Tibial nerve (tissue), 4 donors: ENCODE measurements at places on chromosomes 1 and 21. TPM values are rescaled to one million over a fixed set of nuclear protein-coding genes. Genes with fewer than 3 reads are reported as not detected.

The FAM72B gene
- total RNA-seq, result 0.66 TPM

GRCh38 chr1:6098303-6099215 is 52.9 kb downstream of the KCNAB2 start:
- H3K27me3 ChIP-seq, result no peaks in the 10 kb centered on the region
- H3K36me3 ChIP-seq, result no peaks in the 10 kb centered on the region
- DNase-seq, result peak; percentile 27
- H3K27ac ChIP-seq, result no peak overlapping the region
- H3K4me3 ChIP-seq, result no peak overlapping the region
- no peaks in the 10 kb centered on the region for H3K4me1 ChIP-seq

The GNAT2 gene
- not detected for total RNA-seq

DNA sequence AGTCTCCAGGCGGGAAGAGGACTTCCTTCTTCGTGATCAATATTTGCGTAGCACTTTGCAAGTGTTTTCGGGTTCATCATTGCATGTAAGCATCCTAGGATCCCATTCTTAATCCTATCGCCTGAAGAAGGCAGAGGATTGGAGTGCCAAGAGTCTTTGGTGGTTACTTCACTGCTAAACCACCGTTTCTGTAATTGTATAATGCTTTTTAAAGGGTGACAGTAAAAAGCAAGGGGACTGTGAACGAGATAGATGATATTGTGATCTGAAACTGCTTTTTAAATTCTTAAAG is 345 bp upstream of the ALDH9A1 start:
- H3K27ac ChIP-seq, result peak overlapping the region; percentile 89
- peaks cover 17% of the 10 kb centered on the region for H3K4me1 ChIP-seq
- peak overlapping the region; percentile 88 for H3K4me3 ChIP-seq
- no peak for DNase-seq
- H3K36me3 ChIP-seq, result no peaks in the 10 kb centered on the region

The CFHR5 gene
- total RNA-seq, result not detected

GRCh38 chr1:208944981-208945451 is 638.5 kb upstream of the CAMK1G start:
- DNase-seq, result no peak
- H3K27me3 ChIP-seq, result no peaks in the 10 kb centered on the region
- H3K4me1 ChIP-seq, result no peaks in the 10 kb centered on the region
- no peaks in the 10 kb centered on the region for H3K36me3 ChIP-seq
- no peak overlapping the region for H3K27ac ChIP-seq

The OR2L2 gene
- total RNA-seq, result not detected

The LRP8 gene
- 2.5 TPM for total RNA-seq

GRCh38 chr1:84738237-84738636 is 48.0 kb upstream of the SSX2IP start:
- H3K27me3 ChIP-seq, result no peaks in the 10 kb centered on the region
- H3K27ac ChIP-seq, result no peak overlapping the region
- no peak for DNase-seq
- H3K36me3 ChIP-seq, result no peaks in the 10 kb centered on the region
- no peak overlapping the region for H3K4me3 ChIP-seq
- no peaks in the 10 kb centered on the region for H3K4me1 ChIP-seq

GRCh38 chr1:22739648-22740385 is 29.2 kb downstream of the EPHB2 start:
- H3K4me3 ChIP-seq, result no peak overlapping the region
- H3K4me1 ChIP-seq, result no peaks in the 10 kb centered on the region
- DNase-seq, result peak; percentile 31
- no peaks in the 10 kb centered on the region for H3K36me3 ChIP-seq
- H3K27me3 ChIP-seq, result no peaks in the 10 kb centered on the region
- no peak overlapping the region for H3K27ac ChIP-seq

DNA sequence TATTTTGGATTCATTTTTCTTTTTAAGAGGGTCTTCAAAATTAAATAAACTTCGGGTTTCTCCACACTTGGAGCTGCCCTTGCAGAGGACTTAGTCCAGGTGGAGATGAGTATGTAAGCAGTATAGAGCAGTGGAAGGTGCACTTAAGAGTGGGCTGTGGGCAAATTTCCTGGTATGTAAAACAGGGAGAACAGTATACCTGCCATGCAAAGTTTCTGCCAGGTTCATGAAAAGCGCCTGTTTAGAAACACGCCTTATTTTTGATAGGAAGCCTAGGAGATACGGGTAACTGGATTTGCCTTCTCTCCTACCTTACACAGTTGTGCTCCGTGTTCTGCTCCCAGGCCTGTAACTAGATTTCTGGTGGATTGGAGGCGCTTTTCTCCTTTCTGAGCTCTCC is 1.2 kb downstream of the KDM4A start:
- peaks cover 35% of the 10 kb centered on the region for H3K36me3 ChIP-seq
- H3K4me1 ChIP-seq, result peaks cover 31% of the 10 kb centered on the region
- no peak for DNase-seq

GRCh38 chr1:14106126-14106525 is 406.1 kb downstream of the PRDM2 start:
- no peaks in the 10 kb centered on the region for H3K36me3 ChIP-seq
- H3K4me1 ChIP-seq, result no peaks in the 10 kb centered on the region
- H3K27me3 ChIP-seq, result no peaks in the 10 kb centered on the region
- no peak overlapping the region for H3K27ac ChIP-seq
- no peak for DNase-seq

DNA sequence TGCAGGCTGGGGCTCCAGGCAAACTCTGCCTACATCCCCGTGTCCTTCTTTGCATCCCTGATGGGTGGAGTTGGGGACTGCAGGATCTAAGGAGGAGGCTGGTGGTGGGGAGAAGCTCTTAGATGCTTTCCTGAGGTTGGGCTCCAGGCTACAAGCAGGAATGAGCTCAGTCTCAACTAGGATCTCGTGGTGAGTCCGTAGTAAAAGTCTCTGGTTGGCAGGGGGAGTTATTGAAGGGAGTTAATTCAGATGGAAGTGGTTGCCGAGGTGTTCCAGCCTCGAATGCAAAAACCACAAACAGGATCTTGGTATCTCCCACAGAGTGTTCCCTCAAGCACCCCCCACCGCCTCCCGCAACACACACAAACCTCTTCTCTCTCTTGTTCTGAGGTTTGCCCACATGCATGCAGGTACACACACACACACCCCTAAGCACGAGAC is 35.0 kb downstream of the TMCC2 start:
- H3K36me3 ChIP-seq, result no peaks in the 10 kb centered on the region
- no peak for DNase-seq
- H3K4me3 ChIP-seq, result no peak overlapping the region
- no peak overlapping the region for H3K27ac ChIP-seq
- peaks cover 5% of the 10 kb centered on the region for H3K4me1 ChIP-seq

The LEPROT gene
- total RNA-seq, result 67.2 TPM

DNA sequence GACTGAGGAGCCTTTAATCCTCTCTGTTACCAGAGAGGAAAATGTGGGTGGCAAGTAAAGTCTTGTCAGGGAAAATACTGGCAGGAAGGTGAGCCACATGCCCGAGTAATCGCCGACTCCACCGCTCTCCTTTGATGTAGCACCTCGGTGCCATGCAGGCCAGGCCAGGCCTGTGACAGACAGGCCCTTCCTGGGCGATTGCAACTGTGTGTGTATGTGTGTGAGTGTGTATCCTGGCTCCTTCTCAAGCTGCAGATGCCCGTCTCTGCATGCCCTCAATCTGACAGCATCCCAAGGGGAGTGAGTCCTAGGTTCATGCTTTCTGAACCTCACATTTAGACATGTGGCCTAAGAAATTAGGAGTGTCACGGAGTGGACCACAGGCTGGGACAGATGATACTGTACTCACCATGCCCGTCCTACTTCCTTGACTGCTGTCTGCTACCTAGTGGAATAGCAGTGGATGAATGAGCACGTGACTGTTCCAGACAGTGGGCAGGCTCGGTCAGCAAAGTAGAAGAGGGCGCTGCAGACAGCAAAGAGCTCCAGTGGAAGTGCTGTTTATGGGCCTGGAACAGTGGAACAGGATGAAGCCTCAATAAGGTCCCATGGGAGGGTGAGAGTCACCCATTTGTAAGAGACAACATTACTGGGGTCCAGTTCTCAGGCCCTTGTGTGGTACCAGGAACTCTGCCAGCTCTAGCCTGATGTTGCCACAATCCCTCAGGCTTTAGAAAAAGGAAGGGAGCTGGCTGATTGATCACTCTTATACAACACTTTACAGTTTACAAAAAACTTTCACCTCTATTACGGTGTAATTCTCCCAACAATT is 25.3 kb downstream of the SERTAD4 start:
- DNase-seq, result no peak
- H3K36me3 ChIP-seq, result no peaks in the 10 kb centered on the region
- no peaks in the 10 kb centered on the region for H3K27me3 ChIP-seq
- no peak overlapping the region for H3K27ac ChIP-seq
- peaks cover 8% of the 10 kb centered on the region for H3K4me1 ChIP-seq
- no peak overlapping the region for H3K4me3 ChIP-seq

The C8A gene
- not detected for total RNA-seq

The LCE1B gene
- total RNA-seq, result not detected

- no peaks in the 10 kb centered on the region for H3K4me1 ChIP-seq
- H3K27me3 ChIP-seq, result no peaks in the 10 kb centered on the region
- DNase-seq, result no peak
Measured at GRCh38 chr1:6103111-6103853, 57.6 kb downstream of the KCNAB2 start.

DNA sequence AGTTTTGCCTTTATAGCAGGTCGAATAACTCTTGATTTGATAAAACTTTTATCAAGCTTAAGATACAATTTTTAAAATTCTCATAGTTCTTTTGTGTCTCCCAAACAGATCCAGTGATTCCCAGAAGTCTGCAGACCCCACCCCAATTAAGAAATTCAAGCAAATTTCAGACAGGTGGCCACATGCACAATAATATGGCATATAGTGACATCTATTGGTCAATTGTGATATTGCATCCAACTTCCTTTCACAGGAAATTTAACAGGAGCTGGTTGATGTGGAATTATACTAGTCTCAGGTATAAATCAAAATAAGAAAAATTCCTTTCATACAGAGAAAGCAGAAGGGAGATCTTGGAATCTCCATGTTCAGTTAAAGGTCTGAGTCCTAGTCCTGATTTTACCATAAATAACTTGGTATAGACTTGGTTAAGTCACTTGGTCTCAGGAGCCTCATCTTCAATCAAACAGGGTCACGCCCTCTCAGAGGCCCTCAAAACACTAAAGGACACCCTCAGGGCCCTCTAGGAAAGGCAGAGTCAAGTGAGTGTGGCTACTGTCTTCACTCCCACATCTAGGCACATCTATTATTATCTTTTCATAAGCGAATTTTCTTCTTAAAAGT is 24.1 kb downstream of the PIGM start:
- H3K36me3 ChIP-seq, result no peaks in the 10 kb centered on the region
- H3K27ac ChIP-seq, result no peak overlapping the region
- H3K27me3 ChIP-seq, result no peaks in the 10 kb centered on the region

The ETS2 gene
- 103 TPM for total RNA-seq

The SPTA1 gene
- not detected for total RNA-seq
